Fibroblast of mammary gland (primary cell): ENCODE measurements at places on chromosomes 6 and 20.

DNA sequence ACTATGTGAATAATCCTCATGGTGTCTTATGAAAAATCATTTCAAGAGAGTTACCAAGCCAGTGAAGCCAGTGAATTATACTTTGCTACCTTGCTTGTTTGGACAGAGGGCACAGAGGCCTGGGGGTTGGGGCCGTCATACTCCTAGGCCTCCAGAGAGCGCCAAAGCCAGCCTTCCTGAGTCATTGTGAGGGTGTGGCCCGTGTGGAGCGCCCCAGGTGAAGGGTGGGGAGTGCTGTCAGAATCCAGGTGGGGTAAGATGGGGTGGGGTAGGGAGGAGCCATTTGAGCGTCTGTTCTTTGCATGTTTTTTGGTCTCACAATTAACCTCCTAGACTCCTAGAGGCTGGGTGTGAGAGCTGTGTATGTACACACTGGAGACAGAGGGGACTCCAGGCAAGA lies 71.1 kb downstream of the PERP start:
- DNase-seq = no peak

GRCh38 chr20:53662595-53662994 lies 69.0 kb upstream of the ZNF217 start:
- DNase-seq = no peak

DNA sequence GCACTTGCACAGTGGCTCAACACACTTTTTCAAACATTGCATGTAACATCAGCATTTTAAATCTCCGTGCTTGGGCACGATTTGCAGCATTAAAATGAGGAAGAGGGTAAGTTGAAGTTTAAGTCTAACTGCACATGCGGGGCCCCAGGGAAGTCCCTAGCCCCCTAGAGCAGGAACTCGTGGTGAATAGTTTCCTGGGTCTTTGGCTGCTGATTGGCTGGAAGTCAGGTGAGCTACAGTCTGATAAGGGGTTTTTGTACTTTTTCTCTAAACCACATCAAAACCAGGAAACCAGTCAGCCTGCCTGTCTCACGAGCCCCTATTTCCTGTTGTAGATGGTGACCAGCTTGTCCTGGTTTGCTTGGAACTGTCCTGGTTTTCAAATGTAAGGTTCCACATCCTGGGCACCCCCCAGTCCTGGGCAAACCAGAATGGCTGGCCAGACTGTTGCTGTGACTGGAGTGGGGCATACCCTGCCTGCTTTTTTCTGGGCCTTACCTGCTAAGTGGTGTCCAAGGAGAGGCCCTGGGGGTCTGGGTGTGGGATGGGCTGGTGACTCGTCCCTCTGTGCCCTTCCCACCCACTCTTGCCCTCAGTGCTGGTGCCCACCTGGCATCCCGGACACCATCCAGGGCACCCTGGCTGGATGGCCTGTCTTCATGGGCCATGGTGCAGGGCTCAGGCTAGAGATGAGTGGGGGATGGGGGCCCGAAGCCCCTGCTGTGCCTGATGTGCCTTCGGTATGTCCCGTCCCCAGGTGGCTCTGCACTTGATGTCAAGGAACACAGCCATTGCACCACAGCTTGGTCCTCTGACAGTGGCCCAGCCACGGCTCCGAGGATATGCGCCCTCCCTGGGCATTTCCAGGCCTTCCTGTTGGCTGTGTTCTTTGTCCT lies 31.8 kb downstream of the SUN5 start:
- DNase-seq = no peak

DNA sequence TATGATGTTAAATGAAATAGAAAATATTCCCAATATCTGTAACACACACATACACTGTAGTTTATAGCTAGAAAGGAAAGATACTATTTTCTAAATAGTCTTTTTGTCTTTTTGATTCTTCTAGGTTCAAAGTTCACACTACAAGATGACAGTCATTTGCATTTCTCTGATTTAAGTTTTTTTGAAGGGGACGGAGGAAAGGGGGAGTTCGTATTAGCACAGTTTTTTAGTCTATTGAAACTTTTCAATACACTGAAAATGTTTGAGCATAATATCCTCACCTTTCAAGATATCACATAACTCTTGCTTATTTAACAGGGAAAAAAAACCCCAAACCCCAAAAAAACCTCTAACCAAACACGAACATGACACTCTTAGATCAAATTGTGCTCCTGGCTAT lies 68.1 kb downstream of the BMP2 start:
- no peak for DNase-seq

- DNase-seq = no peak
These were observed 18.9 kb downstream of the SYTL3 start for GRCh38 chr6:158668707-158669103.
